ENCODE measurements at places on chromosomes 11 and 22. TPM values are rescaled to one million over a fixed set of nuclear protein-coding genes. Genes with fewer than 3 reads are reported as not detected.

Gene C11orf91
- total RNA-seq = not detected

Gene CD151
- total RNA-seq = 115 TPM

Gene PHF21B
- total RNA-seq = 0.63 TPM

Gene MRGPRX3
- total RNA-seq = not detected

Gene NUDT8
- 3.0 TPM for total RNA-seq

Gene GRAMD1B
- total RNA-seq = 5.9 TPM

Gene CD81
- total RNA-seq = 251 TPM

DNA sequence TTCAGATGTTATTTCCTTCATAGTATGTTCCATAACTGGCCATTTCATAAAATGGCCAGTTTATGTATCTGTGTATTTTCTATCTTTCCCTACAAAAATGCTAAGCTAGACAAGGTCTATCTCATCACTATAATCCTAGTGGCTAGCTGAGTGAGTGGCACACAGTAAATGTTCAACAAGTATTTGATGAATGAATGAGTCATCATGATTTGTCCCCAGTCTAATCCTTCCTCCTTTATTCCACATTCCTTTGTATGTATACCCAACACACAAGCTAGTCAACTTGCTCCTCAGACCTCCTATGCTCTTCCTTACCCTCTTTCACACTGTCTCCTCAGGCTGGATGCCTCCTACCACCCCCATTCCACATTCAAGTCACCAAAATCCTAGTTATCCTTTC lies 12.5 kb downstream of the APLNR start:
- DNase-seq = no peak

DNA sequence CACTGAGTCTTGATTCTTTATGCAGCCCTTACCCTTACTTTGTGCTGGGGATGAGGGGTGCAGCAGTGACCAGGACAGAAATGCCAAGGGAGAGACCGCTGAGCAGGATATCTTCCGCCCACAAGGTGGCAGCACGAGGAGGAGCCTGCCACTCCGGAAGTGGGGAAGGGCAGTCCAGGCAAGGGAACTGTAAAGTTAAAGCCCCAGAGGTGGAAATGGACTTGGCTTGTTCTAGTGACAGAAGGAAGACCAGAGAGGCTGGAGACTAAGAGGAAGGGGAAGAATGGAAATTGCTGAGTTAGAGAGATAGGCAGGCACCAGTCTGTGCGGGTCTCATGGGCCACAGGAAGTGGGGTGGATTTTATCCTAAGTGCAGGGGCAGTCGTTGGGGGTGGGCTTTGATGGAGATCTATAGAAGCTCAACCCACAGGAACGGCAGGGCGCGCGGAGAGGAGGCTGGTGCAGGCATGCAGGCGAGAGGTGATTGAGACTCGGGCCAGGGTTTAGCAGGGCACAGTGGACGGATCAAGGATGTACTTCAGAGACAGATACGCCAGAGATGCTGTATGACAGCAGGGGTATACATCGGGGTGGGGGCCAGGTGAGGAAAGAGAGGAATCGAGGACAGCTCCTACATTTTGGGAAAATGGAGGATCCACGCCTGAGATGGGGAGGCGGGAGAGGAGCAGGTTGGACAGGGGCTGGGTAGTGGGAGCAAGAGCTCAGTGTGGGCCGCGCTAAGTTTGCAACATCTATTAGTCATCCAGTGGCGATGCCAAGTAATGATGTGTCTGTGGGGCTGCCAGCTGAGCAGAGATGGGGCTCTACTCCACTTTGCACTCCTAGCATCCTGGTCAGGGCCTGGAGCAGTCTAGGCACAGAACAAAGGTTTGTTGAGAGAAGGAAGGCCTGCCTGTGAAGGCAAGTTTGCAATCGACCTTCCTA lies 3.3 kb upstream of the GRK2 start:
- DNase-seq = no peak

GRCh38 chr22:38248280-38248679 lies 24.5 kb downstream of the TMEM184B start:
- no peak for DNase-seq

DNA sequence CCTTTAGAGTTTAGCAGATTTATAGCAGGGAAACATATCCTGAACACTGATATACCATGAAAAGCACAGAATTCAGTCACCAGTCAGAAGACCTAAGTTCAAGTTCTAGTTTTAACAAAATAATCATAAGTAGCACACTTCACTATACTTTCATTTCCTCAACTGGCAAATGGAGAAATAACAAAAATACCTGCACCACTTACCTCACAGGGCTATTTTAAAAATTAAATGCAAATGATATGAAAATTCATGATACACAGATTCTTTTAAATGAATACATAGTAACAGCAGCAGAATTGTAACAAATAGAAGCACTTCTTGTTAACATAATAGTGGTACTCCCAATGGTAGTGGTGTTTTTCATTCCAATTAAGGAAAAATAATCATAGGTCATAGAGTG lies 139.0 kb downstream of the FCHSD2 start:
- DNase-seq = no peak

DNA sequence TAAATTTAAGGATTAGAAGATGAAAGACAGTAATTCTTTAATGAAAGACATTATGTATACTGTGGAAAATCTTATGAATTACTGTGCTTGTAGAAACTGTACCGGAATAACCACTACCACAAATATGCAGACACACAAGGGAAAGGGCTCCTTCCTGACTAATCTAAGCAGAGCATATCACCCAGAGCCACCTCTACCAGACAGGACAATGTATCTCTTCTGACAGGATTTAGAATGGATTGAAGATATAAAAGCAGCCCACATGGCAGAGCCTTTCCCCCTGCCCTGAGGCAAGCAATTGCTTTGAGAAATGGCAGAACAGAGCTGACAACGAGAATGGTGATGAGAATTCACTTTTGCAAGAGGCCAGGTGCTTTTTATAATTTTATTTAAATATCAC lies 144.1 kb downstream of the NOX4 start:
- DNase-seq = no peak

DNA sequence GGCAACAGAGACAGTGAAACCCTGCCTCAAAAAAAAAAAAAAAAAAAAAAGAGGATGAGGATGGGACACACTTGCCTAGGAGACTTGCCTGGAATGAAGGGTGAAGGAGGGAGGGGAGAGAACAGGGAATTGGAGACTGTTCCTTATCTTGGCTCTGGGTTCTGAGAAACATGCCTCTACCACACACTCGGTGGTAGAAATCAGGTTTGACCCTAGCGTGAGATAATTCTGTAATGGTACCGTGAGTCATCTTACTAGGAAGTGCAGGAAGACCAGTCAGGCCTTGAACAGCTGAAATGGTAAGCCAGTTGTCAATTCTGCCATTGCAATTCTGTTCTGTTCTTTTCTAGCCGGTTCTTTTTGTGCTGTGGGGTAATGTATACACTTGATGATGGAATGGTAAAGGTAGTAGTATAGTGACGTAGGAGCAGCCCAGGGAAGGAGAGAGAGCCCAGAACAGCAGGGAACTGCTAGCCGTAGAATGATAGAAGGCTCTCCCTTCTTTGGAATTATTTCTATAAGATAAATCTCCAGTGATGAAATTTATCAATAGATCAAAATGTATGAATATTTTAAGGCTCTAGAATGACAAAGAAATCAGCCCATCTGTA lies 3.9 kb upstream of the AMBRA1 start:
- DNase-seq = no peak

DNA sequence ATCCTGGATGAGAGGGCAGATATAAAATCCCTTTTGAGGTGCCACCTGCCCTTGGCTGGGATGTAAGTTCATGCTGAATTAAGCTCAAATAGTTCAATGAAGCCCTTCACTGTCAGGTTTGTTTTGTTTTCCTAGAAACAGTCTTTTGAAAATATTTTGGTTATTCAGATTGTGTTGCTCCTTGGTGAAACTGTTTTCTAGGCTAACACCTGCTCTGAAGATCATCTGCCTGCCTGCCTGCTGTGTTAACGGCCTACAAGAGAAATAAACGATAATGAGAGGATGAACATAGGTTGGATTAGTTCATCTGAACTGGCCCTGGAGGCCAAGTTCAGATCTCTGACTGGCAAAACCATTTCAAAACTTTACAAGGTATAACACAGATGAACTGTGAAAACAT lies 67.4 kb downstream of the ZBTB44 start:
- DNase-seq = no peak

- no peak for DNase-seq
Observed at GRCh38 chr11:8344346-8344745, 80.7 kb upstream of the LMO1 start.

GRCh38 chr22:38310518-38311322 lies 6.5 kb downstream of the CSNK1E start:
- no peak for DNase-seq

DNA sequence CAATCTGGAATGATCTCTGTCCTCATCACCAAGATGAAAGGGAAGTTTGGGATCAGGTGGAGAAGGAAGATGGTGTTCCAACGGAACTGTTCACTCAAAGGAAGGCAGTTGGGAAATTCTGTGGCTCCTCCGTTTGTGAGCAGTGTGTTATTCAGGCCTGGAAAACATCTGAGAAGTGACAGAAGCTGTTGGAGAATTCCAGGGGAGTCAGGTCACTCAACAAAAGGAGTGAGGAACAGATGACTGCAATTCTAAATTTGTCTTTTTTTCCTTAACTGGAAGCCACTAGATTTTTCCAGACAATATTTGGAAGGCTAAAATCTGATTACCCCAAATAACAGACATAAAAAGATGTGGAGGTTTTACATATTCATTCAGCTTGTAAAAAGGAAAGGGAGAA lies 107.8 kb downstream of the CD44 start:
- DNase-seq = no peak

DNA sequence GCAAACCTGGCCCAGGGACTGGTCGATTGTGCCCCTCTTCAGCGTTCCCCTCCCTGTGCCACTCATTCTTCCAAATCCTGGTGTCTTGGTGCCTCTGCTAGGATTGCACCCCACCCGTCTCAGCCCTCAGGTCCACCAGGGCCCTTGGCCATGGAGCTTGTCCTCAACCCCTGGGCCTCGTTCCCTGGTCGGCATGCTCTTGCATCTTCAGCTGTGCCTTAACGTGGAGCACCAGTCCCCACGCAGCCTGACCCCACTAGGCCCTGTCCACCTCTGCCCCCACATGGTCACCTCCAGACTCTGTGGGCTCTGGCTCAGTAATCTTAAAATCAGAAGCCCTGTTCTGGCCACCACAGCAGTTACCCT lies 61.1 kb downstream of the OSBP2 start:
- no peak for DNase-seq

Measured in urinary bladder (tissue), 4 donors.